ENCODE measurements at places on chromosomes 16 and 17.

DNA sequence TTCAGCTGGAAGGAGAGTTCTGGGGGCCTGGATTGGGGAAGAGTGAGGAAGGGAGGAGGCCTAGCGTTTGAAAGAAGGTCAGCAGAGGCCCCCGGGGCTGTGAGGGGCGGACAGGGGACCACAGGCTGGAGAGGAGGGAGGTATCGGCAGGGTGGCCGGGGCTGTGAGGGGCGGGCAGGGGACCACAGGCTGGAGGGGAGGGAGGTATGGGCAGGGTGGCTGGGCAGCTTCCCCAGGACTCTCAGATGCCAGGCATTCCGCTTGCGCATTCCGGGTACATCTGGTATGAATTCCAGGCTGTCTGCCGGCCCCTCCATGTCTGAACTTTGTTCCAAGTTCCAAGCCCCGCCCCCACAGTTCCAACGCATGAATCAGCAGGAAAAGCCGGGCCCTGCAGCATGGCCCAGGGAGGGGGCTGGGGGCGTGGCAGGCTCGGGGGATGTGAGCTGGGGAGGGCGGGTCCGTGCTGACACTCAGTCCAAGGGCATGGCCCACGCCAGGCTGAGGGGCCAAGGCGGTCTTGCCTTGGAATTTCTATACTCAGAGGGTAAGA lies 4.3 kb upstream of the TLCD2 start:
- DNase-seq: peak; percentile 61

GRCh38 chr16:49533422-49533821 lies 159.8 kb downstream of the C16orf78 start:
- DNase-seq: no peak

GRCh38 chr16:82633964-82634600 lies 7.3 kb downstream of the CDH13 start:
- DNase-seq: no peak

- peak; percentile 6 for DNase-seq
These were observed 24.5 kb downstream of the NLRC5 start for GRCh38 chr16:57013902-57014301.

- no peak for DNase-seq
These were observed 12.7 kb upstream of the CRHR1 start for GRCh38 chr17:45771271-45771959.
